Spinal cord (tissue), 10 donors: ENCODE measurements at places on chromosomes 6 and 20. TPM values are rescaled to one million over a fixed set of nuclear protein-coding genes. Genes with fewer than 3 reads are reported as not detected.

Gene CDH22
- total RNA-seq, result 2.4 TPM

Gene TRPC4AP
- 35.8 TPM for total RNA-seq

Gene TP53TG5
- total RNA-seq, result 0.69 TPM

Gene MYLIP
- 20.1 TPM for total RNA-seq

Gene MOXD1
- 21.3 TPM for total RNA-seq

Gene PNLDC1
- total RNA-seq, result 0.10 TPM

Gene SMPDL3A
- total RNA-seq, result 12.2 TPM

Gene SLA2
- total RNA-seq, result not detected

DNA sequence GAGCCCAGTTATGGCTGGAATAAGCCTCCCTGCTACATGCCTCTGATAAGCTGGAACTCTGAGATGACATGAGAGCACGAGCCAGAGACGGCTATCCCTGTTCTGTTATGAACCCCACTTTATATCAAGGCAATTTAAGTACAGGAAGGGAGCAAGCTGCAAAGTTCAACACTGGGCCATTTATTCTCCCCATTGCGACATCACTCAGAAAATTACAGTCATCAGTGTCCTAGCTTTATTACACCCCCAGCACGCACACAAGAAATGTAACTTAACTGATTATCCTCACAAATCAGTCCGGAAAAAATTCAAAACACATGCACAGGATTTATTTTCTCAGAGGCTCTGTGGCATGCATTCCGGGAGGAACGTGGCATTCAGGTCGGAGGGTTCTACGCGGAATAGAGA is 125.3 kb upstream of the SLC2A12 start:
- H3K36me3 ChIP-seq, result no peaks in the 10 kb centered on the region
- H3K4me1 ChIP-seq, result peaks cover 12% of the 10 kb centered on the region
- H3K27me3 ChIP-seq, result peaks cover 2% of the 10 kb centered on the region

DNA sequence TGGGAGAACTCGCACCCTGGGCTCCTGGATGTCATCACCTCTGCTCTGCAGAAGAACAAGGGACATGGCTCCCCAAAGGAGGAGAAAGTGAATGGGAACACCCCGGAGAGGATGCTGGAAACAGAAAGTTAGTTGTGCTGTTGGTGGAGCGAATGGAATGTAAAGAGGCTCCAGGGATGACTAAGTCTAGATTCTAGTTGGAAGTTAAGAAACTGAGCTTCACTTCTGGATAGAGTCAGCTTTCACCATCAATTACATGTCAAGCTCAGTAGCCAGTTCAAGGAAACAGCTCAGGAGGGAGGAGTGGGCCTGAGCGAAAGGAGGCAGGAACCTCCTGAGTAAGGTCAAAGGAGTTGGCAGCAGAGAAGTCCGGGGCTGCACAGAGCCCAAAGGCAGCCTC is 132.1 kb upstream of the ARID1B start:
- no peaks in the 10 kb centered on the region for H3K4me1 ChIP-seq
- no peaks in the 10 kb centered on the region for H3K36me3 ChIP-seq
- H3K4me3 ChIP-seq, result no peak overlapping the region
- H3K27ac ChIP-seq, result no peak overlapping the region

GRCh38 chr6:140175486-140175885 is 801.0 kb upstream of the CITED2 start:
- no peaks in the 10 kb centered on the region for H3K4me1 ChIP-seq
- H3K36me3 ChIP-seq, result no peaks in the 10 kb centered on the region
- no peaks in the 10 kb centered on the region for H3K27me3 ChIP-seq
- DNase-seq, result no peak

DNA sequence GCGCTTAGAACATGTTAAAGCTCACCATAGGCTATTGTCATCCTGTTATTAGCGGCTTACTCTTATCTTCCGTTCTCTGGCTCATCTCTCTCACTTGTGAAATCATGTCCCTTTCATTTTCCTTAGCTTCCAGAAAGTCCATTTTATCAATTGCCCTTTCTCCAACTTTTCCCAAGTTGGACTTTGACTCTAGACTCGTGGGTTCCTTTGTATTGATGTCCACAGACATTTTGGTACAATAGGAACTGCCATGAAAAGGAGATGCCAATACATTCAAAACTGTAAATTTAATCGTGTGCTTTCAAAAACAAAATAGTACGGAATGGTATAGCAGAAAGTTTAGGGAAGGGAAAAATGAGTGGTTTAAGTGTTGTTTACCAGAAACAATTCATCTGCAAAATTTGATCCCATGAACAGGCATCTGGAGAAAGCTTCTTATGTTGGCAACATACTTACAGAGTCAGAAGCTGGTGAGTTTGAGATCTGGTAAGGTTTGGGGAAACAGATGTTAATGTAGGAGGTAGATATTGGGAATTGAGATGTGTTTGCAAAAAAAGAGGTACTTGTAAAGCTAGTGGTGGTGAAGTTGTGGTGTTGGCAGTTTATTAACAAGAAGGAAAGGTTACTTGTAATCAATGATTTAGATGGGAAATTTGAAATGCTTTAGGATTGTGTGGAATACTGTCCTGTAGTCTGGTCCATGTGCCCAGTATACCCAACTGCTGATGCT is 10.2 kb upstream of the HIVEP1 start:
- no peaks in the 10 kb centered on the region for H3K4me1 ChIP-seq
- H3K27ac ChIP-seq, result no peak overlapping the region
- no peaks in the 10 kb centered on the region for H3K27me3 ChIP-seq

- H3K27ac ChIP-seq, result no peak overlapping the region
- DNase-seq, result no peak
- no peaks in the 10 kb centered on the region for H3K27me3 ChIP-seq
- H3K4me1 ChIP-seq, result no peaks in the 10 kb centered on the region
- no peaks in the 10 kb centered on the region for H3K36me3 ChIP-seq
Observed at GRCh38 chr6:9405369-9405768, 970.0 kb upstream of the SLC35B3 start.

GRCh38 chr20:35012227-35013069 is 56.8 kb downstream of the MYH7B start:
- peaks cover 79% of the 10 kb centered on the region for H3K36me3 ChIP-seq

DNA sequence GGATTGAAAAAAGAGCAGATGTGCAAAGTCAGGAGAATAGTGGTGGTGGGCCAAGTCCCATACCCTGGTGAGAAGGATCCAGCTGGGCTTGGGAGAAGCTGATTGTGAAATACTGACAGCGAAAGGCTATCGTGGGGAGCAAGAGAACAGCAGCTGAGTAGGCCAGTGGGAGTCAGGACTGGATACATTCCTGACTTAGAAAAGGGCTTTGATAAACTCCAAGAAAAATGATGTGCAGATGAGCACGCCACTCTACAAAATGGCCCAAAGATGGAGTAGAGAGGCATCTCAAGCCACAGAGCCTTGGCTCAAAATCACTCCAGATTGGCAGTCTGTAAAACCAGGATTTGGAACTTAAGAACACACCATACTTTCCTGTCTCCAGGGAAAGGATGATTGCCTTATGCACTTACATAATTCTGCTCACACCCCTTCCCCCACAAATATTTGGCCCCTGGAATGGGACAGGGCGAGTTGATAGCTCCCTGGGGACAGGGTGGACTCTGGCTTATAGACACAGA is 578.7 kb downstream of the MAFB start:
- H3K4me3 ChIP-seq, result no peak overlapping the region
- no peak for DNase-seq
- H3K27me3 ChIP-seq, result no peaks in the 10 kb centered on the region
- no peaks in the 10 kb centered on the region for H3K36me3 ChIP-seq
- H3K27ac ChIP-seq, result no peak overlapping the region

DNA sequence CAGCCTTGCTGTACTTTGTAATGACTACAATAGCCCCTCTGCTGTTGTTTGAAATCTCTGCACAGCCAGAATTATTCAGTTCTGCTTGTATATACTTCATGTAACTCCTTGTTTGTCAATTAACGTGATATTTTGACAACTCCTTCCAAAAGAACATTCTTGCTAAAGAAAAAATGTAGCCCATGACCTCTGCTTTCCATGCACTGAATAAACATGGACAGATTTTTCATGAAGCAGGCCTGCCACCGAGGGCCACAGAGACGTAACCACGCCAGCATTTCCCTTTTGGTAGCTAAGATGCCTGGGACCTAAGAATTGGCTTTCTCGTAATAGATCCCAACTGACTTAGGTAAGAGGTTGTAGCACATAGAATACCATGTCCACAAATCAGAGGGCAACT is 135.9 kb downstream of the MYLK4 start:
- DNase-seq, result no peak
- no peaks in the 10 kb centered on the region for H3K4me1 ChIP-seq
- peak overlapping the region; percentile 47 for H3K27ac ChIP-seq

- peaks cover 17% of the 10 kb centered on the region for H3K4me1 ChIP-seq
- H3K4me3 ChIP-seq, result no peak overlapping the region
- DNase-seq, result no peak
- peaks cover 16% of the 10 kb centered on the region for H3K27me3 ChIP-seq
- peaks cover 2% of the 10 kb centered on the region for H3K36me3 ChIP-seq
- H3K27ac ChIP-seq, result no peak overlapping the region
Observed at GRCh38 chr6:37628611-37629320, 68.9 kb downstream of the MDGA1 start.

DNA sequence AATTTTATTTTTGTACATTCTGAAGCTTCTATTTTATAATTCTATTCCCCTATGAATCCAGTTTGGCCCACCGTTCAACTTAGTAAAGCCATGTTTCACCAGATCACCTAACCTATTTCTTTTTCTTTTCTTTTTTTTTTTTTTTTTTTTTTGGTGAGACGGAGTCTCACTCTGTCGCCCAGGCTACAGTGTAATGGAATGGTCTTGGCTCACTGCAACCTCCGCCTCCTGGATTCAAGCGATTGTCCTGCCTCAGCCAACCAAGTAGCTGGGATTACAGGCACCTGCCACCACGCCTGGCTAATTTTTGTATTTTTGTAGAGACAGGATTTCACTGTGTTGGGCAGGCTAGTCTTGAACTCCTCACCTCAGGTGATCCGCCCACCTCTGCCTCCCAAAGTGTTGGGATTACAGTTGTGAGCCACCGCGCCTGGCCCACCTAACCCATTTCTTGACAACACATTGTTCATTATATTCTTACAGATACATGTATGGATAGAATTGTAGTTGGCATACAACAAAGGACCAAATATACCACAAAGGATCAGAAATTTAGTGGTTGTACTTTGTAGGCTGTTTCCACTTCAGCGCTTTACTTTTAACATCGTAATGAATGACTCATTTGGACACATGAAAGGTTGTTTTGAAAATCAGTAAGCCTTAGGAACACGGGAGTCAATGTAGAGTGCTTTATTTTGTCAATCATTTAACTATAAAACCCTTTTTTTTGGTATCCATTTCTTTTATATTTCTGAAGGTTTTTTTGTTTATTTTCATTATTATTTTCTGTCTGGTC is 63.2 kb downstream of the GJA1 start:
- H3K27ac ChIP-seq, result no peak overlapping the region
- H3K4me3 ChIP-seq, result no peak overlapping the region
- H3K27me3 ChIP-seq, result no peaks in the 10 kb centered on the region
- no peaks in the 10 kb centered on the region for H3K36me3 ChIP-seq
- no peak for DNase-seq

DNA sequence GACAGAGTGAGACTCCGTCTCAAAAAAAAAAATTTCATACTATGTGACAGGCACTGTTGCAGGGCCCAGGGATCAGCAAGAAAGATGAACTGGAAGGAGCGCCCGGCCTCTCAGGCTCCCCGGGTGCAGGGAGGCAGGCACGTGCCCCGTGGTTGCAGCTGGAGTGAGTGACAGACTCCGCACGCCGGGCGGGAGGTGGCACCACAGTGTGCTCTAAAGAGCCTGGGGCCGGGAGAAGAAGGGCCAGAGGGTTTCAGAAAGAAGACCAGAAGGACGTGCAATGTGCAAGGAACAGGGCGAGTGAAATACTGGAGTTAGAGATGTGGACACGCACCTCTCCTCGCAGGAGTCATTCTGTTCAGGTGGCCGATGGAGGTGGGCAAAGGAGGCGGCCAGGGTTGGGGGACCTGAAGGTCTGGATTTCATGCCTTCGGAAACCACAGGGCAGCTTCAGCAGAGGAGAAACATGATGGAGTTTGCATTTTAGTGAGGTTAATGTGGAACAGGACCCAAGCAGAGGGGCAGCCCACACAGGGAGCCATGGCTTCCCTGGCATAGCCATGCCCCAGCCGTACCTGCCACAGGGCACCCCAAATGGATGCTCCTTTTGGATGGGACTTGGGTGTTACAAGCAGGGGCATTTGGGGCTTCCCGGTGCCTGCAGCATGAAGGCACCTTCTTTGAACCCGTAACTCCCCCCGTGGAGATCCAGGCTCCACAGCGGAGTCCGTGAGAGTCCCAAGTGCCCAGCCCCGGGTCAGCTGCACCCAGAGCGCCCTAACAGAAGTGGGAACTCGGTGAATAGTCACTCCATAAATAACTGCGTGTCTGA is 226.2 kb downstream of the ERMARD start:
- peaks cover 3% of the 10 kb centered on the region for H3K36me3 ChIP-seq
- peaks cover 10% of the 10 kb centered on the region for H3K4me1 ChIP-seq
- peaks cover 2% of the 10 kb centered on the region for H3K27me3 ChIP-seq
- H3K4me3 ChIP-seq, result no peak overlapping the region
